Occipital lobe (tissue), 3 donors: ENCODE measurements at places on chromosomes 7 and 10.

DNA sequence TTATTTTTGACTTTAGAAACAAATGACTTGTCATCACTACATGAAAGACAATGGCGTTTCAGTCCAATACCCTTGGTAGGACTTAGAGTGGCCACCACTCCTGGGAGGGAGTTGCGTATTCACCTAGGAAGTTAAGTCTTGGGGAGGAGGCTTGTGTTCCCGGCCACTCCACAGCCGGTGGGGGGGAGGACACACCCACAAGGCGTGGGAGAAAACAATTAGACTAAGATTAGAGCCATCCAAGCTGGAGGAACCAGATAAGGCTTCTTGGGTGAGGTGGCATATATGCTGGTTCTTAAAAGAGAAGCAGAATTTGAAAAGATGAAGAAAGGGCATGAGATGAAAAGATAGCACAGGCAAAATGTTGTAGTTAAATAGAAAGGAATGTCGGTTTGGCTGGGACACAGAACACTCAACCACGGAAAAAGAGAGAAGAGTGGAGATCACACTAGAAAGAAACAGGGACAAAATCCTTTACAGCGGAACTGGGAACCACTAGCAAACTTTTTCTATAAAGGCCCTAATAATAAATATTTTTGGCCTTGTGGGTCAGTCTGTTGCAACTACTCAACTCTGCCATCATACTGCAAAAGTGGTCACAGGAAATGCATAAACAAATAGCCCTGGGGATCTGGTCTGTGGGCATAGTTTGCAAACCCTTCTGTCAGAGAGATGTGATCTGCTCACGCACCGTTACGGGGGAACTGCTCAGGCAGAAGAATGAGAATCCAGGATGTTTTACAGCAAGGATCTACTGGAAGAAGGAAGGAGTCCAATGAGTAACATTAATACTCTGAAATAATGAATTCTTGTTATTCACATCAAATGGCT, 651.8 kb downstream of the PARD3 start:
- no peak for DNase-seq

DNA sequence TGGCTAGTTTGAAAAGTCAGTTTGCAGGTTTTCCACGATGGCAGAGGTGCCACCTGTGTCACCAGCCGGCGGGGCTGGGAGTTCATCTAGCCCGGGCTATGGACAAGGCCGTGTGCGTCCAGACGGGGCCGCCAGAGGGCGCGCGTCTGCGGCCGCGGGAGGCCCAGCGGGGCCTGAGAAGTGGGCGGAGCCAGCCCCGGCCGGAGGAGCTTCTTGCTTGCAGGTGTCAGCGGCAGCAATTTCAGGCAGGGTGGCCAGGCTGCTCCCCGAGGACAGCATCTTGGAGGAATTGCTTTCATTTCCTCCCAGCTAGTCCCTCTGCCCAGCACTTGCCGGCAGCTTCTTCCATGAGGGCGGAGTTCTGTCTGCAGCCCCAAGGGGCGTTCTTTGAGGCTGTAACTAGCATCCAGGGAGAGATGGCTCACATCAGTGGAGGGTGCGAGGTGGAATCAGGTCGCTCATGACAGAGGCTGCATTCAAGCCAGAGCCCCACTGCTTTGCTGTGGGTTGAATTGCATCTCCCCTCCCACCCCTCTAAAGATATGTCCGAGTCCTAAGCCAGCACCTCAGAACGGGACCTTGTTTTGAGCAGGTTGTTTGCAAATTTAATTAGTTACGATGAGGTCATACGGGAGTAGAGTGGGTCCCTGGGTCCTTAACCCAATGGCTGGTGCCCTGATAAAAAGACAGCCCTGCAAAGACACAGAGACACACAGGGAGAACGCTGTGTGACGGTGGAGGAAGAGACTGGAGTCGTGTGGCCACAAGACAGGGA, 85.9 kb upstream of the MKI67 start:
- DNase-seq, result peak; percentile 62

DNA sequence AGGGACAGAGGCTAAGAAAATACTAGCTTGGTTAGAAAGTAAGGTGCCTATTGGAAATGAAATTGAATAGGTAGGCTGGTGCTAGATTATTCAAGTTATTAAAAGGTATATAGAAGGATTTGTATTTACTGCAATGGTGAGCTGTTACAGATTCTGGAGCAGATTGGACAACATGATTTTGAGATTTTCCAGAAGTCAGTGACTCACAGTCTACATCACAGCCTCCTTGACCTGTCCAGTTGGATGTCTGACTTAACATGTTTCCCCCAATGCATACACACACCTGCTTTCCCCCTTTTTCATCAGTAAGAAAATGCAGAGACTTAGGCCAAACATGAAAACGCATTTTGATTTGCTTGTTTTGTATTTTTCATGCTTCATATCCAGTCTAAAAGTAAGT, 33.4 kb downstream of the STARD3NL start:
- DNase-seq, result no peak

- DNase-seq, result no peak
Measured at GRCh38 chr10:49393757-49394156, 2.1 kb downstream of the DRGX start.

GRCh38 chr7:47489624-47490023, 92.3 kb downstream of the TNS3 start:
- no peak for DNase-seq

GRCh38 chr7:136403591-136403990, 426.4 kb upstream of the MTPN start:
- DNase-seq, result no peak

- DNase-seq, result no peak
Measured at GRCh38 chr10:91123261-91123660, 97.2 kb upstream of the PCGF5 start.

- DNase-seq, result no peak
Measured at GRCh38 chr10:79179164-79179956, 110.6 kb downstream of the ZMIZ1 start.

DNA sequence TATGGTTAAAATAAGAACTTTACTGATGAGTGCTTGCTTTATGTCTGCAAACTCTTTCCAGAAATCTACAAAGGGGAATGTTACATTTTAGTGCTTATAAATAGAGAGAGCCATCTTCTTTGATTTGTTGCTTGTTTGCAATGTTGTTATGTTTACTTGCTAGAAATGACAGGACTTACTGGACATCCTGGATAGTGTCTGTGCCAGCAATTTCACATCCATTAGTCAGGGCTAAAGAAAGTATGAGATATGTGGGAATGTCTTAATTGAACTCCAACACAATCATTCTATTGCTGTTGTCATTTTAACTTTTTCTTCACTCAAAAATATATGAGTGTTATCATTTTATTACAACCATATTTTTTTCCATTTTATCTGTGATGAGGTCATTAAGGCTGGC, 453.2 kb downstream of the TNS3 start:
- no peak for DNase-seq

DNA sequence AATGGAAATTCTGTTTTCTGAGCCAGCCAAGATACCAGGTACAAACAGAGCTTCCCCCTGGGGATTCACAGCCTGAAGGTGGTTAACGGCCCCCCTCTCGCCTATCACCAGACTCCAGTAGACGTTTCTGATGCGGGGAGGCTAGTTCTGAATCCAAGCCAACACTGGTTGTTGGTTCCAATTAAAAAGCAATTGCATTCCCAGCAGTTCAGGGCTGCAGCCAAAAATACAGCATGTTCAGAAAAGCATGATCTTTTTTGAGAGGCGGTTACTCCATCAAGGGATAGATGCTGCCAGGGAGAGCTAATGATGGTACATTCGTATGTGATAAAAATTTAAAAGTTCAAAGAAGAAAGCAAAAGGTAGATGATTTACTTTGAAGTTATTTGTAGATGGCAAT, 481.0 kb downstream of the GALNT17 start:
- DNase-seq, result peak; percentile 7

DNA sequence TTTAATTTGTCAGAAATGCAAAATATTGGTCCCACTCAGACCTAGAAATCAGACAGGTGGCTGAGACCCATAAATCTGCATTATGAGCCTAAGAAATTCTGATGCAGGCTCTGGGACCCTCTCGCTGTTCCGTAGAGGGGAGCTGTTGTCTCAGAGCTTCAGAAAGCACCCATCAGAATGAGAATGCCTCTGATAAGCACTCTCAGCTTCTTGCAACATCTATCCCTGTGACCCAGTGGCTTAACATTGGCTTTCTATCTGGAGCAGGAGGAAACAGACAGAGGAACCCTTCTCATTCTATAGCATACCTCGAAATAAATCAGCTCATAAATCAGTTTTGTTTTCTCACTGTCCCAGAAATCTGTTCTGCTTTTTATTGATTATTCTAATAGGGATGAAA, 184.6 kb upstream of the SP4 start:
- DNase-seq, result no peak
